ENCODE measurements at places on chromosomes 3 and 15. TPM values are rescaled to one million over a fixed set of nuclear protein-coding genes. Genes with fewer than 3 reads are reported as not detected.

The WDR93 gene
- 0.17 TPM for total RNA-seq

The DTX3L gene
- 10.7 TPM for total RNA-seq

The PARP15 gene
- not detected for total RNA-seq

The CCK gene
- total RNA-seq: 1.5 TPM

The AGBL1 gene
- total RNA-seq: not detected

The CLDN16 gene
- 0.33 TPM for total RNA-seq

The GP5 gene
- total RNA-seq: 0.17 TPM

The CDHR4 gene
- total RNA-seq: 0.40 TPM

The ERICH6 gene
- not detected for total RNA-seq

The CKMT1B gene
- 22.0 TPM for total RNA-seq

The MIX23 gene
- 13.2 TPM for total RNA-seq

The CDC25A gene
- 17.8 TPM for total RNA-seq

The SLC22A13 gene
- total RNA-seq: 0.67 TPM

The OR5K1 gene
- not detected for total RNA-seq

The RGMA gene
- total RNA-seq: 0.64 TPM

The FSIP1 gene
- total RNA-seq: 3.8 TPM

The CAV3 gene
- not detected for total RNA-seq

The OXTR gene
- 0.96 TPM for total RNA-seq

The EIF1B gene
- total RNA-seq: 11.5 TPM
